ENCODE measurements at places on chromosomes 16 and 17.
A peak's percentile ranks its signal among the peaks of the same experiment; 100 is the strongest.

DNA sequence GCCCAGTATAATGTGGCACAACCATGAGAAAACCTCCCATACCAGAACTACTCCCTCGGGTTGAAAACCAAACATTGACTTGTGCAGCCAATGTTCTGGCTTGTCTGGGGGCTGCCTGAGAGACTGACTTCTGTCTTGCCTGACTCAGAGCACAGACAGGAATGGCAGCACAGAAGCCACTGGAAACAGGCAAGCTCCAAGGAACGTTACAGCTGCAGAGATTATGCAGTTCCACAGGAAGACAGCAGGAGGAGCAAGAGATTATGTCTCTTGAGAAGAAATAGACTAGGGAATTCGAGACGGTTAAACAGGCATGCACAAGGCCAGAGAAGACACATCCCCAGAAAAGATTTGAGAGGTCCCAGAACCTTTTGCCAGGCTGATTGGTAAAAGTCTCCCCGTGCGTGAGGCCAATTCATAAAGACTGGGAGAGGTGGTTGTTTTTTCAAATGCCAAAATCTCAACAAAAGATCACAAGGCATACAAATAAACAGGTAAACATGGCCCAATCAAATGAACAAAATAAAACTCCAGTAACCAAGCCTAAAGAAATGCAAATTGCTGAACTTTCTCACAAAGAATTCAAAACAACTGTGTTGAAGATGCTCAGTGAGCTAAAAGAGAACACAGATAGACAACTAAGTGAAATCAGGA, 90.6 kb upstream of the CDH5 start:
- DNase-seq, result no peak

DNA sequence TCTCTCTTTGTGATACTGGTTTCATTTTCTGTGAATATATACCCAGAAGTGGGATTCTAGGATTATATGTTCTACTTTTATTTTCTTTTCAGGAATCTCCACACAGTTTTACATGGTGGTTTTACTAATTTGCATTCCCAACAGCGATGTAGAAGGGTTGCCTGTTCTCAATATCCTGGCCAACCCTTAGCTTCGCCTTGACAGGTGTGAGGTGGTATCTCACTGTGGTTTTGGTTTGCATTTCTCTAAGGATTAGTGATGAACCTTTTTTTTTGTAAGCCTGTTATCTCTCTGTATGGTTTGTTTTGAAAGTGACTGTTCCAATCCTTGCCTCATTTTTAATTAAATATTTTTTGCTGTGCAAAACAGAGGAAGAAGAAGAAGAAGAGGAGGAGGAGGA, 937.7 kb downstream of the CDH8 start:
- DNase-seq, result no peak

GRCh38 chr17:18021372-18021771, 17.6 kb downstream of the ATPAF2 start:
- DNase-seq, result no peak

- no peak for DNase-seq
Measured at GRCh38 chr17:34015253-34015652, 239.8 kb upstream of the CCL2 start.

DNA sequence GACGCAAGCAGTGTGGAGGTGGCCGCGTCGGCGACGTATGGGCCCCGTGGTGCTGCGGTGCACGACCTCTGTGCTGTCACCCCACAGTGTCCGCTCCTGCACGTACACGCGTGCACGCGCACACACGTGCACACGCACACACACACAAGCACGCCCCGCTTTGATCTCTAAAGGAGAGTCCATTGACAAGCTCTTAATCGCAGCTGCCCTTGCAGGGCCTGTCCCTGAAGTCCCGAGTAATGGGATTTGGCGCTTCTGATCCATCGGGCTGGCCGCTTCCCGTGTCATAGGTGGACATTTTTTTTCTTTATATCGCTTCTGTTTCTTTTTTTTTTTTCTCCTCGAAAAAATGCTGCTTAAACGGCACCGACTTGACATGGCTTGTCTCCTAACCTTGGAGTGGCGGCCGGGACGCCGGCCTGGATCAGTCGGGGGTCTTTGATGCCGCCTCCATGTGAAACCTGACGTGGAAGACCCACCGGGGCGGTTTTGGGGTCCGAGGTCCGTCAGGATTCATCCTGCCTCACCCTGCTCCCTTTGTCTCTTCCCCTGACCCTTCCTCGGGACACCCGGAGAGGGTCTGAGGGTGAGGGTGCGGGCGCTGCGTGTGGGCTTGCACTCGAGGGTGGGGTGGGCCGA, 8.3 kb upstream of the AXIN1 start:
- DNase-seq, result no peak

GRCh38 chr16:15601212-15601879, 41.6 kb downstream of the MARF1 start:
- DNase-seq, result no peak

- no peak for DNase-seq
Measured at GRCh38 chr16:85347213-85347591, 234.9 kb upstream of the CIBAR2 start.

DNA sequence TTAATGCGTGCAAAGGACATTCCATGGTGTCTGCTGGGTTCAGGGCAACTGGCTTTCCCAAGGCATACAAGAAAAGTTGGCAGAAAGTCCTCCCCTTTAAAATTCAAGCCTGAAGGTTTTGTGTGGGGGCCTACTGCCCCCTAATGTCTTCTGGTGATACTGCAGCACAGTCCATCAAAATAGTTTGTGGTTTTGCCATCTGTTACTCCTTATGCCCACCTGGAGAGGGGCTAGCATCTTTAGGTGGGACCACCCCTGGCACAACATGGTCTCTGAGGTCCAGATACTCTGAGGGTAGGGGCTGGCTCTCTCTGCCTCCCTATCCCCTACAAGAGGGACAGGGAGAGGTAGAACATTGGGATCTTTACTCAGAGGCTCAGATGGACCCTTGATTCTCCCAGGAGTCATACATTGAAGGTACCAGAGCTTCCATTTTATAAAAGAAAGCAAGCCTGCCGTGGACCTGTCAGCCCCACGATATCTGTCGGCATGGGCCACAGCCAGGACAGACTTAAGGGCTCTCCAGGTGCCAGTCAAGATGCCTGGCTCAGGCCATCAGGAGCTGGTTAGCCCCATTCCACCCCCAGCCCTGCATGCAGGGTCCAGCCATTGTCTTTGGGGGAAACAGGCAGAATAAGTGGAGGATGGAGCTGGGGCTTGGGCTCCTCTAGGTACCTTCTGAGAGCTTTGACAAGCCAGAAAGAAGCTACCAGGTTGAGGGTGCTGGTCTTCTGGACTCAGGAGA, 6.3 kb downstream of the ESRP2 start:
- peak; percentile 64 for DNase-seq

GRCh38 chr17:63082273-63082861, 116.3 kb downstream of the TANC2 start:
- peak; percentile 16 for DNase-seq

DNA sequence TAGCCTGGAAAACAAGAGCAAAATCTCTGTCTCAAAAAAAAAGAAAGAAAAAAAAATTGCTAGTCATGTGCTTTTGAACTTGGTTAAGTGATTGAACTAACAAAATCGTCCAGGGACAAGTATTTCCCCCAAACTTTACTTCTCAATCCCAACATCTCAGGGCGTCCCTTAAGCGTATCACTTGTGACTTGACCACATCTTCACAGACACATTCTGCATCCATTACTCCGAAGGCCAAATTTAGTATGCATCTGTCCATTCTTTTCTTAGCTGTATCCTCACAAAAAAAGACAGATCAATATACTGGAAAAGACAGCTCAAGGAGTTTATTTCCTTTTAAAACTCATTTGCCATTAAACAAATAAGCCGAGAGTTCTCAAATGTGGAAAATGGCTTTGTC, 5.9 kb upstream of the JPT1 start:
- no peak for DNase-seq

- DNase-seq, result peak; percentile 35
Measured at GRCh38 chr17:41917679-41918313, 955 bp downstream of the ACLY start.

- no peak for DNase-seq
Measured at GRCh38 chr16:27515874-27516353, 33.8 kb downstream of the GTF3C1 start.

- DNase-seq, result no peak
Measured at GRCh38 chr16:62149631-62150030, 113.4 kb upstream of the CDH8 start.

DNA sequence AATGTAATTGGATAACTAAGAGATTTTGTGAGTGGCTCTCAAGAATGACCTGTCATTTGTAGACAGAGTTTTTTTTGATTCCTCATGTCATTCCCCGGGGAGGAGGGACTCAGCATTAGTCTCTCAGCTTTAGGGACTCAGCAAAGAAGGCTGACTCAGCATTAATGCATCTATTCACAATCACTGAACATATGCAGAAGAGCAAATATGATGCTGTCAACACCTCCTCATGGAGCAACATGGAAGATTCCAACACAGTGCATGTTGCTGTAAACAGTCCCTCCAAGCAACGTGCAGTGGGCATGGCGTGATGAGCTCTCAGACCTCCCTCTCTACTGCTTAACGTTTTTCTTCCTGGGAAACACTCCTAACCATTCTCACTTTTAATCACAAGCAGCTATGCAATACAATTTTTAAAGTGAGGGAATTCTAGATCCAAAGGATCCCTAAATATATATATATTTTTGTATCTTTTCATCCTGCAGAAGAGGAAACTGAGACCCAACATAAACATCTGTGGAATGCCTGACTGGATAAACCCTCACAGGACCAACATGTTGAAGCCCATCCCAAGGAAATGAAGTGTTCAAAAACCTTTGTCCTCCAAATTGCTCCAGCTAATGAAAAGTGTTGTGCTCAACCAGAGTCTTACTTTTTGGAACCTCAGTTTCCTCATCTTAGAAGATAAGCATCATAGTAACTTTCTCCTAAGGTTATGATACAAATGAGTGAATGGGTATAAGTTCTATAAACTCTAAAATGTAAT, 38.9 kb downstream of the TMEM100 start:
- no peak for DNase-seq

GRCh38 chr16:57563761-57564160, 21.3 kb downstream of the ADGRG5 start:
- DNase-seq, result no peak

- no peak for DNase-seq
Measured at GRCh38 chr16:79560318-79560717, 40.2 kb downstream of the MAF start.

- no peak for DNase-seq
Measured at GRCh38 chr17:9684955-9685621, 39.8 kb downstream of the USP43 start.

- no peak for DNase-seq
Measured at GRCh38 chr16:62240722-62241121, 204.5 kb upstream of the CDH8 start.

GRCh38 chr16:76579277-76579922, 302.2 kb downstream of the CNTNAP4 start:
- no peak for DNase-seq

DNA sequence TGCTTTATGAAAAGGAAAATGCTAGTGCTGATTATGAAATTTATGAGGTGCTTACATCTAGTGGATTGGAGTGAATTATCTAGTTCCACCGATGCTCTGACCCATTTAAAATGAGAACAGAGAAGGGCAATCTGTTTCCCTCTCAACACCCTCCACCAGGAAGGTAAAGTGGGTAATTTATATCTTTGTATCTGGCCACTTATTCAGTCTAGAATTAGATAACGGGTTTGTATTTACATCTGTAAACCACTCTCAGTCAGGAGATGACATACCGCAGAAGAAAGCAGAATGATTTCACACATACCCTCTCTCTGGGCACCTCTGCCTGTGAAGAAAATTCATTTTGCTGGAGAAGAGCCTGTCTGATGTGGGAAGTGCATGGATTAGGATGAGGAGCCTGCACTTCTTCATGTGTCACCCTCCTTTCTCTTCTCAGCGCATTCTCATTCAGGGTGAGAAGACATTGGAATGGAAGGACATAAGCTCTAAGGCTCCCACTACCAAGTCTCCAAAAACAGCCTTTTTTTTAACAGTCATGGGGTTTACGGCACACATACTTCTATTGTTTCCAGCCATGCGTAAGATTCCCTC, 646.7 kb upstream of the SALL1 start:
- DNase-seq, result no peak

DNA sequence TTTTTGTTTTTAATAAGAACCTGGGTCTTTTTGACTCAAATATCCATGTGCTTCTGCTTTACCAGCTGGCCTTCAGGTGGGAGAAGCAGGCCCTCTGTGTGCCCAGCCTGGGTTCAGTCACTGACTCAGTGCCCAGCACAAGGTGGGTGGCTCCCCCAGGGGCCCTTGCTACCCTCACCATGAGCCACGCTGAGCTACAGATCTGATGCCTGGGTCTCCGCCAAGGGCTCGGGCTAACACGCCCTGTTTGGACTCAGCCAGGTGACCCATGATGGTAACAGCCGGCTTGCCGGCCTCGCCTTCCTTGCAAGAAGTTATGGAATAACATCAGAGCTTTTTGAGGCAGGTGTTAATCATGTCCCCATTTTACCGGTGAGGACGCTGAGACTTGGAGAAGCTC, 109.5 kb upstream of the NLRP1 start:
- no peak for DNase-seq

DNA sequence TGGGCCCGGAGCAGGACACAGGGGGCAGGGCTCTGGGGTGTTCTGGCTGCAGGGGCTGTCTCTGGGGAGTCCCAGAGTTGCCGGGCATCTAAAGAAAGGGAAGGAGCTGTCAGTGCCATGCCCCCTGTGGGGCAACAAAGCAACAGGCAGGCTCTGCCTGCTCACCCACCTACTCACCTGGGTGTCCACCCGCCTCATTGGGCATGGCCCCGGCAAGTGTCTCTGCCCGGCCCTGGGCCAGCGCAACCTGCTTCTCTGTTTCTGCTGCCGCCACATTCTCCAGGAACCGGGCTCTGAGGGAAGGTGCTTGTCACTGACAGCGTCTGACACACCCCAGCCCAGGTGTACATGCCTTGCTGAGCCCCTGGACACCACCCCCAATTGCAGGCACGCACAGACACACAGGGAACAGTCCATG, 7.3 kb downstream of the TMEM208 start:
- DNase-seq, result no peak

- no peak for DNase-seq
Measured at GRCh38 chr16:17130733-17131132, 340.0 kb downstream of the XYLT1 start.

- no peak for DNase-seq
Measured at GRCh38 chr17:49592263-49592662, 16.6 kb downstream of the NXPH3 start.

DNA sequence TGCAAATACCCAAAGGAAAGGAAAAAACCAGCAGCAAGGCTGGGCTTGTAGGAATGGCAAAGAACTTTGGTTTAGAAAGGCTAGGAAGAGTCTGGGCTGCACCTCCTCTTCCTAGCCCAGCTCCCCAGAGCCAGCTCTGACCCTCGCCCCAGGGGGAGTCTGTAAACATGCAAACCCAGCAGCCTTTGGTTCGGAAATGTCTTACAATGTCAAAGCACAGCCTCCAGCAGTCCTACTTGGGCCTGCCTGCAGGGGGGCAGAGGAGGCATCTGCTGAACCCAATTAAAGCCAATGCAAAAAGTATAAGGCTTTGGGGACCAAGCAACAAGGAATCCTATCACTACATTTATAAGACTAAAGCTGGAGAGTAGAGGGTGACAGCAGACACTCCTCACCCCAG, 5.0 kb upstream of the FTSJ3 start:
- DNase-seq, result no peak

GRCh38 chr17:6569370-6570285, 13.3 kb upstream of the PITPNM3 start:
- no peak for DNase-seq

GRCh38 chr16:82017911-82018568, 6.8 kb upstream of the SDR42E1 start:
- DNase-seq, result no peak

GRCh38 chr17:50559674-50560184, 786 bp upstream of the CACNA1G start:
- no peak for DNase-seq

GRCh38 chr16:24088767-24089166, 167.4 kb upstream of the CACNG3 start:
- no peak for DNase-seq
